ENCODE measurements at places on chromosomes 1 and 21.

- DNase-seq: no peak
Measured at GRCh38 chr1:75423136-75423535, 187.8 kb downstream of the SLC44A5 start.

DNA sequence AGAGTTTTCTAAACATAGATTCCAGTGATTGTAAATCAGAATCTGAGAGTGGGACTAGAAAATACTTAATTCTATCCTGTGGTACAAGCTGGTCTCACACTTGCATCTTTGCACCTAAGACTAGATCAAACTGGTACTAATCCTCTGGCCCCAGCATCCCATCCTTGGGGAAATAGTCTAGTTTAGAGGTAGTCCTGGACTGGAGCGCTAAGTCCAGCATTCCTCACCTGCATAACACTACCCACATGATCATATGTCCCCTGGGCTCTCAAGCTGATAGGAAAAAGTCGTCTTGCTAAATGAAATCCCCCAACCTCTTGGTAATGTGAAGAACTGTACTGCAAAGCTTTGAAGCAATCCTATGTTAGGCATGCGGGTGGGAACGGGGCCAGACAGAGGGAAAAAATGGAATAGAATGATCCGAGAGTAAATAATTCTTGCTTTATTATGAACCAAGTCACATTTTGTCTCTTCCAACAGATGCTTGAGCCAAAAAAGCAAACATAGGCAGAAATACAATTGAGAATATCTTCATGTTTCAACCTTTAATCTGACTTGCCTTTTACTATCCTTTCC, 4.8 kb downstream of the COX20 start:
- DNase-seq: no peak

- no peak for DNase-seq
Measured at GRCh38 chr1:88463401-88463985, 220.6 kb upstream of the PKN2 start.

- DNase-seq: peak; percentile 86
Measured at GRCh38 chr21:21165063-21165645, 166.9 kb downstream of the NCAM2 start.

GRCh38 chr21:15644489-15644888, 85.3 kb upstream of the USP25 start:
- no peak for DNase-seq

GRCh38 chr1:170200161-170200560, 54.4 kb downstream of the NTMT2 start:
- DNase-seq: no peak

- DNase-seq: peak; percentile 3
Measured at GRCh38 chr1:157363660-157364140, 188.6 kb downstream of the FCRL5 start.

GRCh38 chr1:113983826-113984225, 4.6 kb downstream of the OLFML3 start:
- no peak for DNase-seq

- DNase-seq: no peak
Measured at GRCh38 chr1:9319789-9320519, 27.3 kb downstream of the SPSB1 start.

GRCh38 chr1:78250201-78250600, 204.4 kb downstream of the GIPC2 start:
- no peak for DNase-seq

GRCh38 chr1:58406301-58407071, 140.0 kb downstream of the OMA1 start:
- no peak for DNase-seq

DNA sequence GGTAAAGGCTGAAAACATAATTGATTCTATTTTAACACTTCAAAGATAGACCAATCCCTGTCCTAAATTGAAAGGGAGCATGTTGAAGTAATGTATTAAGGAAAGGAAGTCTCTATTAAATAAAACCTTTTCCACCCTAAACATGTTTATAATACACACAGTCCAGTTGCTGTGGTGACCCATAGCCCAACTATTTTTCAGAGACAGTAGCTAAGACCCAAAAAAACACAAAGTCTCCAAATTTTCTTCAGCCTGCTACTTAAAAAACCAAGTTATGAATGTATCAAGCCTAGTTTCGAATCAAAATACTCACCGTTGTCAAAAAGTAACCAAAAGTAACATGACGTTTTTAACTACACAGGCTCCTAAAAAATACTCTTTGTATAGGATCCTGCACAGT, 1.6 kb downstream of the ELK4 start:
- DNase-seq: no peak

GRCh38 chr1:24181619-24182018, 5.5 kb downstream of the IFNLR1 start:
- no peak for DNase-seq

DNA sequence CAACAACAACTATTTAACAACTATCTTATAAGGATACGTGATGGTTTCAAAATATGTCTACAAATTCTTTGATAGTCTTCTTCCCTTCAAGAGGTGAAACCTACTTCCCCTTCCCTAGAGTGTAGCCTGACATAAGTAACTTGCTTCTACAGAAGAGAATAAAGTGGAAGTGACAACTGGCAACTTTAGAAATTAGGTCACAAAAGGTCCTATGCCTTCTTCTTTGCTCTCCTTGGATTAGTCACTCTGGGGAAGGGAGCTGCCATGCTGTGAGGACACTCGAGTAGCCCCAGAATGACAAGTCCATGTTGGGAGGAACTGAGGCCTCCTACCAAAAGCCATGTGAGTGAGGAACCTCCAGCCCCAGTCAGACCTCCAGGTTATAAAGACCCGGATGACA, 19.2 kb downstream of the EFCAB14 start:
- DNase-seq: no peak

DNA sequence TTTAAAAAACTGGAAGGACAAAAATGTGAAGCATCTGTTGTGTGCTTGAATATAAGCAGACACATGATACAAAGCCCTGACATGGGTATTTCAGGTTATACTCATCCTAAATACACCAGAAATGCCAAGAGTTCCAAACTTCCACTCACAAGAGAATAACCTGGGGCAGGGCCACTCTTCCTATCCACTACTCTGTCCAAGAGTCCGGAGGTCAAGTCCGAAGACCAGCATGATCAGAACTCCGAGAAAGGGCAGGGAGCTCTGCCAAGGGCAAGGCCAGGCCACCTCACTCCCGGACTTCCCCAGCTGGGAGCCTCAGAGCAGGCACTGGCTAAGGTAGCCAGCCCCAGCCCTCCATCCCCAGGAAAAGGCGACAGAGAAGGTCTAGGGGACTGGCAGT, 37.5 kb downstream of the HLCS start:
- DNase-seq: no peak

GRCh38 chr1:42463921-42464320, 835 bp downstream of the CCDC30 start:
- DNase-seq: no peak

GRCh38 chr1:112808861-112809684, 93.9 kb upstream of the PPM1J start:
- DNase-seq: peak; percentile 24

GRCh38 chr1:225603538-225604354, 49.2 kb downstream of the ENAH start:
- DNase-seq: peak; percentile 46

- no peak for DNase-seq
Measured at GRCh38 chr21:45547545-45547900, 5.3 kb upstream of the SLC19A1 start.

DNA sequence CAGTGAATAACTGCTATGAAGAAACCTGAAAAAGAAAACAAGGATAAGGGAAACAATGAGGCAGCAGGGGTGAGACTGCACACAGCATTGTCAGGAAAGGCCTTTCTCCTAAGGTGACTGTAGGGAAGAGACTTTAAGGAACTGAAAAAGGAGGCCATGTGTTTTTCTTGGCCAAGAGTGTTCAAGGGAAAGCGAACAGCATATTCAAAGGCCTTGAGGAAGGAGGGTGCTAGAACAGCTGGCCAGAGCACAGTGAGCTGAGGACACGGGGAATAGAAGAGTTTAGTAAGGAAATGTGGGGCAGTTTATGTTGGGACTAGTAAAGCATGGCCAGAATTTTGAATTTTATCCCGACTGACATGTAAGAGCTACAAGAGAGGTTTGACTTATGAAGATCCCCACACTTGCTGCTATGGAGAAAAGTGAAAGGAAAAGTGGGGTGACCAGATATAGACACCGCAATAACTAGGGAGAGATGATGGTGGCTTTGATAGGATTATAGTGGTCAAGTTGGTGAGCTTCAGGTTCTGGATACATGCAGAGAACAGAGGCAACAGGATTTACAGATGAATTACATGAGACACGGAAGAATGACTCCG, 1.4 kb downstream of the RWDD2B start:
- DNase-seq: no peak

DNA sequence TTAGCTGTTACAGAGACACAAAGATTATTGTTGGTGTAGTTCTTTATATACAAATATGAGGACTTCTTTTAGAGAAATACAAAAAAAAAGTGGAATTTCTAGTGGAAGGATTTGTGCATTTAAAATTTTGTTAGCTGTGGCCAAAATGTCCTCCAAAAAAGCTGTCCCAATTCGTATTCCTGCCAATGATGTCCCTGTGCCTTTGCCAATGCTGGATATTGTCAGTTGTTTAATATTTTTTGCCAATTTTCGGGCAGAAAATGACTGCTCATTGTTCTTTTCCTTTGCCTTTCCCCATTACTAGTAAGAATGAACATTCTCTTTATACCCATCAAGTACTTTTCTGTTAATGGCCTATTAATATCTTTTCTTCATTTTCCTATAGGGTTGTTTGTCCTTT, 110.0 kb upstream of the HOOK1 start:
- DNase-seq: no peak

- DNase-seq: no peak
Measured at GRCh38 chr1:84360316-84360715, 38.0 kb upstream of the DNASE2B start.

DNA sequence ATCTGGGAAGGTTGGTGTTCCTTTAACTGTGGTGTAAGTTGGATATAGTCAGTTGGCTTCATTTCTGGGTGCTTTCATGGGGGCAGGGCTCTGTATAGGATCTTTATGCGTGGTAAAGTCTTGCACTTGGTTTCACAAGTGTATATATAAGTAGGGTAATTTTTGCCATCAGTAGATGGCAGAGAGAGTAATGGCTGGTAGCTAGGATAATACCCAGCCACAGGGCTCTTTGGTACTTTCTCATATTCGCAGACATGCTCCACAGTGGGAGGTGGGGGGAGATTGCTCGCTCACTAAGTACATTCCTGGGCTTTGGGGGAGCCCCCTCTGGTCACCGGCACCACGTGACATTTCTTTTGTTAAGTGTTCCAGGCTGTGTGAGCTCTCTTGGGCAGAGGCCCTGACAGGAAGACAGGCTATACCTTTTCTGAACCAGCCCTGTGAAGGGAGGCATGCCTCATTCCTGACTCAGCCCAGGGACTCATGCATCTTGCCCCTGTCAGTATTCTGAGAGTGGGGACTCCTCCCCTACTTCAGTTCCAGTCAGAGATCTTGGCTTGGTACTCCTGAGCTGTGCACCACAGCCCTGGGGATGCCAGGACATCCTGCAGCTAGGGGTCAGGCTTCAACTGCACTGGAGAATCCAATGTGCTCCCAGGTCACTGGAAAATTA, 37.6 kb downstream of the FCRL2 start:
- no peak for DNase-seq

- DNase-seq: no peak
Measured at GRCh38 chr1:229019663-229020271, 251.1 kb upstream of the RAB4A start.

DNA sequence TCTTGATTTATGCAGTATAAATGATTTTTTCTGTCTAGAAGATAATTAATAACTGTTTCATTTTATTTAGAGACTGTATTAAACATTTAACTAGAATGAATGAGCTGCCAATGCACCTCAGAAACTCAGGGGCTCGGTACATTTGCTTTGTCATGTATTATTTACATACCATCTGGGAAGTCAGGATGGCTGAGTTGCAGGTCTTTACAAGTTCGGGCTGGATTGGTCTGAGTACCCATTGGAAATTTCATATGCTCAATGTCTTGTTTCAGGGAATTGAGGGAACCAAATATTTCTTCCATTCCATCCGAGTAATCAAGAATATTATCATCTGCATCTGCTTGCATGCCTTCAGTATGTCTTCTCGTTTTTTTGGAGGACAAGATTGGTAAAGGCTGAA, 221.7 kb downstream of the COL11A1 start:
- no peak for DNase-seq

DNA sequence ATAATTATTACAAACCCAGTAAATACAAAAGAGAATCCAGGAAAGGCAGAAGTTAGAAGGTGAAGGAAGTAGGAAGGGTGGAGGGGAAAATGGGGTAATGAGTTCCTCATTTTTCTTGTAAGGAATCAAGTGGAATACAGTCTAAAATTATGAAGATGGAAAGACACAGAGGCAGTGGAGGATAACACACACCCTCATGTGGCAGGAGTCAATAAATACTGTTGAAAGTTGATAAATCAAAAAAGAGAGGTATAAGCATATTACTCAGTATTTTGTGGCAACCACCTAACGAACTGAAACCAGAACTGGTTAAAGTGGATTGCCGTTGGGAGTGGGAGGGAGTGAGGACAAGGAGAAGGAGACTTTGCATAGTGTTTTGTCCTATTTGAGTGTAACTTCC, 78.6 kb upstream of the SLC44A3 start:
- DNase-seq: no peak

DNA sequence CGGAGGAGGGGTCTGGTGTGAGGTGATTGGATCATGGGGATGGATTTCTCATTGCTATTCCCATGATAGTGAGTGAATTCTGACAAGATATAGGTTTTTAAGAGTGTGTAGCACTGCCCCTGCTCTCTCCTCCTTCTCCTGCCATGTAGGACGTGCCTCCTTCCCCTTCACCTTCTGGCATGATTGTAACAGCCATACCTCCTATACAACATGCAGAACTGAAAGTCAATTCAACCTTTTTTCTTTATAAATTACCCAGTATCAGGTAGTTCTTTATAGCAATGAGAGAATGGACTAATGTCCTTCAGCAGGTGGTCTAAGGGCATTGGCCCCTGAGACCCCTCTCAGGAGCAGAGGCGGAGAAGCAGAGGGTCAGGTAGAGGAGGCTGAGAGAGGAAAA, 168.7 kb upstream of the ETV3 start:
- no peak for DNase-seq

DNA sequence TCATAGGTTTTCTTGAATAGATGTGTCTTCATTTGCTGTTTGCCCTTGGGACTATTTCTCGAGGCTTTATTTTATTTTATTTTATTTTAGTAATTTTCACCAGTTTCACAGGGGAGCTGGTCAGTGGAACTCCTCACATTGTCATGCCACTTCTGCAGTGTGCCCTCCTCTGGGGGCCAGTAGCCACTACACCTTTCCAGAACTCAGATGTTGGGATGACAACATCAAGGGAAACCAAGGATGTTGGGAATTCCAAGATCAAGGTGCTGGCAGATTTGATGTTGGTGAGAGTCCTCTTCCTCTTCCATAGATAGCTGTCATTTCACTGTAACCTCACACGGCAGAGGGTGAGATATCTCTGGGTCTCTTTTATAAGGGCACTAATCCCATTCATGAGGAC, 35.5 kb downstream of the SLC26A9 start:
- no peak for DNase-seq

- no peak for DNase-seq
Measured at GRCh38 chr1:57983441-57983840, 559.6 kb upstream of the DAB1 start.

DNA sequence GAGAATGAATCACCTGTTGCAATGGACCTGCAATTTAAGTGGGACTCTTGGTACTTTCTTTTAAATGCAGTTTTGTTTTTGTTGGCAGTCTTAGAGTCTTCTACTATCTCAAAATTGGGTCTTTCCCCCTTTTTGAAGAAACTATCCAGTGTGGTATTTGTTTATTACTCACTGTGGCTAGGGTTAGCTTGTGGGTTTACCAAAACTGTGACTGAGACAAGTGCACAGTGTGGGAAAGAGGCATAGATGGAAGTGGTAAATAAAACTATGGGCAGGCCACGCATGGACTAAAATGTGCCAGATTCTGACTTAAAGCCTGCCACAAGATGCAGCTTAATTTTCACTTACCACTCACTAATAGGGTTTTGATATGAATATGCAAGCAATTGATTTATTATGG, 1441.7 kb downstream of the PLA2G4A start:
- no peak for DNase-seq
